ENCODE measurements at places on chromosomes 16 and 17.

DNA sequence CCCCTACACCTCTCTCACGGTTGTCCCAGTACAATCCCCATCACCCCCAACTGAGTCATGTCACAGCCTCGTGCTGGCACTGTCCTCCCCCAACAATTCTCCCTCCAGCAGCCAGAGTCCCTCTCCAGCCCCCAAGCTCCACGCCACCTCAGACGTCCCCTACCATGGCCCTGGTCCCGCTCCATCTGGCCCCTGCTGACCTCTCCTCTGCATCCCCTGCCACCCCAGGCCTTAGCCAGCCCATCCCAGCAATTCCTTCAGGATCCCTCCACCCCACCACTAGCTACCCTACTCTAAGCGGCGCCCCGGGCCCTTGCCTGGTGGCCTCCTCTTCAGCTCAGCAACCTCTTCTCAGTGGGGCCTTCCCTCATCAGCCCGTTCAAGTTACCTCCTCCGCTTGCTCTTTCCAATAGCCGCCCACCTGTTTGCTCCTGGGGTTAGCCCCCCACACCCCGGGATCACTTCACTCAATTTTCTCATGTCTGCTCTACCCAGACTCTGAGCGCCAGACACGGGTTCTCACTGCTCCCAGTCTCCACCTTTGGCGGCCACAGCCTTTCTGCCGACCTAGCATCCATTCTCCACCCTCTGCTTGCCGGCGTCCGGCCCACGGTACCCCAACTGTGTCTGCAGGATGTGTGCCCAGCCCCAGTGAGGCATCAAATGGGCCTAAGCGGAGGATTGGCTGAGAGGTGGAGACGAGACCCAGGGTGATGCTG lies 92.2 kb upstream of the DNAH17 start:
- no peak for DNase-seq

- DNase-seq, result no peak
Measured at GRCh38 chr17:27473190-27473747, 17.0 kb downstream of the KSR1 start.

DNA sequence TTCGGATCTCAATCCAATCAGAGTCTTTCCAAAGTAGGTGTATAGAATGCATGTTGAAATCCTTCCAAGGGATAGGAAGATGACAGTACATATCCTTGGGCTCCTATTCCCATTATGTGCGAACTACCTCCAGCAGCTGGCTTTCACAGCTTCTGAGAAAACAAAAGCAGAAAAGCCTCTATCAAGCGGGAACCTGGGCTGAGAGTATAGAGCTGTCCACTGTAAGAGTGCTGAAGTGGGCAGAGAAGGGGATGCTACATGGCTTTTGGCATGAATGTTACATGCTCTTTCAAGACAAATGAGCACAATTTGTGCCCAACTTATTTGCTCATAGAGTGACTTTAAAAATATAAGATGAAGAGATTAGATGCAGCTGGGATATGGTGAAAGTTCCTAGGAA lies 993.5 kb downstream of the CDH8 start:
- DNase-seq, result no peak

- peak; percentile 44 for DNase-seq
Measured at GRCh38 chr17:64345689-64346376, 44.8 kb downstream of the PECAM1 start.

- DNase-seq, result no peak
Measured at GRCh38 chr16:65172356-65172755, 50.5 kb upstream of the CDH11 start.

DNA sequence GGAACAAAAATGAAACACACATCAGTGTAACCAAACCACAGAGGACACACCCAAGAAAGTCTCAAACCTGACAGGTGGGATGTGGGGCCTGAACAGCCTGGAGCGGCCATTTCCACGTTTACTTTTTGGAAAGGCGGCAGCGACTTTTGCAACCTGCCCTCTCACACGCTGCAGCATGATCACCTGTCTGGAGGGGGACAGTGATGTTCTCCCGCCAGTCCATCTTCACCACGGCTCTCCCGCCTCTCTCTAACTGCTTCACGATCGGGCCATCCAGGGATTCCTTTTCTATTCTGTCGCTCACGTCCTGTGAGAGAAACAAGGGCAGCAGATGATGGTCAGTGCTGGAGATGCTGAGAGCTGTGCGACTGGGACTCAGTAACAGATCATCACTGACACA lies 24.7 kb upstream of the ICAM2 start:
- DNase-seq, result no peak

DNA sequence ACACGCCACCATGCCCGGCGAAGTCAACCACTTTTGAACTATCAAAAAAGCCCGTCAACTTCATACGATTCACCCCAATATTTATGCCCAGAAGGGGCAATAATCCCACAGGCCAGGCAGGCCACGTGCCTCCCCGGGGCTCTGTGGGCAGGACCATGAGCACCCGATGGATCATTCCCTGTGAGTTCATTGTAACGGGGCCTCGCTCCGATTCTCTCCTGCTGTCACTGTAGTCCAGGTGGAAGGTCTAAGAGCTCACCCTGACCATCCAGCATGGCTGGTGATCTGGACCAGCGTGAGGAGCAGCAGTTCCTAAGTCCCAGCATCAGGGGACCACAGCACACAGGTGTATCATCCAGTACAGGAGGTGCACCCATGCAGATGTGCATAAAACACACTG lies 77.5 kb upstream of the DOC2B start:
- DNase-seq, result no peak

GRCh38 chr17:55444471-55445441 lies 23.1 kb upstream of the MMD start:
- no peak for DNase-seq

GRCh38 chr17:33875973-33876372 lies 379.1 kb upstream of the CCL2 start:
- no peak for DNase-seq

GRCh38 chr16:85252014-85252413 lies 139.7 kb upstream of the CIBAR2 start:
- no peak for DNase-seq

DNA sequence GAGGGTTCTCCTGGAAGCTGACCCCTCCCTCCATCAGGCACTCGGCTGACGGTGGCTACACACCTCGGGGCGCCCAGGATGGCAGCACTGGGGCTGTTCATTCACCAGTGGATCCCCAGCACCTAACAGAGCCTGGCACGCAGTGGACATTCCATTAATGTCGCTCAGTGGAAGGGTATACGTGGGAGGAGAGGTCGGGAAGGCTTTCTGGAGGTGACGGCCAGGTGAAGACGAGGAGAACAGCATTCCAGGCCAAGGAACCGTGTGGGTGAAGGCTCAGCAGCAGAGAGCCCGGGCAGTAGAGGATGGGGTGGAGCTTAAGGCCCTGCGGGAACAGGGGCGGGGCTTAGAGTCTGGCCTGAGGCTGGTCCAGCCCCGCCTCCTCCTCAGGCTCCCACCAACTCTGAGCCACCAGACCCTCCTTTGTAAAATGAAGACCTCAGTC lies 2.5 kb upstream of the HS3ST6 start:
- DNase-seq, result no peak

DNA sequence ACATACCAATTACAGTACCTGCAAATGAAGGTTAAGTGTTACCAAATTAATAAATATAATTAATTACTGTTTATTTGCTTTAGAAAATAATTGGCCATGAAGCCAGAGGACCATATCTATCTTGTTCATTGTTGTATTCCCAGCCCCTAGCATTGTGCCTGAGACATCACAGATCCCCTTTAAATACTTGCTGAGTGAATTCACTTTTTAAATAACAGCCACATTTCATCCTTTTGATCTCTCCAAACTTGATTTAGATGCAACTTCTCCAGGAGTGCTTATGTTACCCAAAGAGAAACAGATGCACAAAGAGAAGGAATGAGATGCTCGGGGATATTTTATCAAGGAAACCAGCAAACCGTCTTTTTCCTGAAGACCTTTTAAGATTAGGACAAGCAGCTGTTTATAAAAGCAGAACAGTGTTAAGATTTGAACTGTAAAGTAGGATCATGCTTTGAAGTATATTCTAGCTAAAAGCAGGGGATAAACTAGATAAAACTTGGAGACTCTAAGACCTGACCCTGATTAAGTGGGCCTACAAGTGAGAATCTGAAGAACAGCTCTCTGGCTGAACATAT lies 66.3 kb downstream of the CHD9 start:
- DNase-seq, result no peak

GRCh38 chr16:80718480-80719220 lies 85.7 kb downstream of the CDYL2 start:
- no peak for DNase-seq

- DNase-seq, result peak; percentile 53
Measured at GRCh38 chr17:38352245-38353085, 821 bp downstream of the SOCS7 start.

- DNase-seq, result no peak
Measured at GRCh38 chr16:22360963-22361659, 13.3 kb downstream of the CDR2 start.

DNA sequence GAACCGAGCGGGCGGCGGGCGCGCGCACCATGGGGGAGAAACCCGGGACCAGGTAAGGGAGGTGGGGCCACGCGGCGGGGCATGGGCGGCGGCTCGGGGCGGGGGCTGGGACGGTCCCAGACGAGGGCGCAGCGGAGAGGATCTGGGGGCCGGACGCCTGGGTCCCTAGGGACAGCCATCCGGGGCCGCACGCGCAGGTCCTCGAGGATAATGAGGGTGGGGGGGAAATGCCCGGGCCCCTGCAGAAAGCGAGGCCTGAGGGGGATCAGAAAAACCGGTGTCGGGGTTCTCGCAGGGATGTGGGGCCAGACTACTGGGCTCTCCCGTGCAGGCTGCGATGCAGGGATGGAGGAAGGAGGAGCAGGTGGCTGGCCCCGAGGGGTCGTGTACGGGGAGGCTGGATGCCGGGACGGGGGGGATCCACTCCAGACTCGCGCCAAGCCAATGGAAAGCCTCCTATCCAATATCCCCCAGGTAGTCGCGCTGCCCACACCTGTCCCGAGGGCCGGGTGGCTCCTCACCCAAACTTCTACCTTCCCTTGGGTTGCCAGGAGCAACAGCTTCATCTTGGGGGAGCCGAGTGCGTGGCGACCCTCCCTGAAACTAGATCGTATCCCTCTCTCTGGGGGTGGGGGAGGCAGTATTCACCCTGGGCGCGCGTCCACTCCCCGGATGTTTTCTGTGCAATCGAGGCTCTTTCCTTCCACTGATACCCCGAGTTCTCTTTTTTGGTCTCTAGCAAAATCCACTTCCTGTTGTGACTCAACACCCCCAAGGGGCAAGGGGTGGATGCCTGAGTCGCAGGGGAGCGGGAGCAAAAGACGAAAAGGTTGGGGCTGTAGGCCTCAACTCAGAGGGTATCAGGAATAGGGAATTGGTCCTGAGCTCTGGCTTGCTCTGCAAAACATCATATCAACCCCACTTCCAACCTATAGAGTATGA lies 532 bp downstream of the ARRB2 start:
- no peak for DNase-seq

- no peak for DNase-seq
Measured at GRCh38 chr17:15048381-15048780, 216.7 kb downstream of the PMP22 start.

- no peak for DNase-seq
Measured at GRCh38 chr16:70511833-70512232, 11.5 kb downstream of the COG4 start.

- DNase-seq, result no peak
Measured at GRCh38 chr17:52106638-52107261, 51.8 kb downstream of the CA10 start.

DNA sequence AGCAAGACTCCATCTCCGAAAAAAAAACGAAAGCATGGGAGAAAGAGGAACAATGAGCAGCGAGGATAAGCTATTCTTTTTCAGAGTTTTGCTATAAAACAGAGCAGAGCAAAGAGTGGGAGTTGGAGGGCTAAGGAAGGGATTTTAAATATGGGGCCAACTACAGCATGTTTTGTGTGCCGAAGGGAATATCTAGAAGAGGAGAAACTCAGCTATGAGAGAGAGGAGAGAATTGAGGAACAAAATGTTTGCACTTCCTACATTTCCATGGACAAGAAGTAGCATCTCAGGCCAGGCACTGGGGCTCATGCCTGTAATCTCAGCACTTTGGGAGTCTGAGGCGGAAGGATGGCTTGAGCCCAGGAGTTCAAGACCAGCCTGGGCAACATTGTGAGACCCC lies 13.1 kb upstream of the GRB2 start:
- no peak for DNase-seq

GRCh38 chr17:78179372-78179771 lies 7.5 kb downstream of the TK1 start:
- no peak for DNase-seq

DNA sequence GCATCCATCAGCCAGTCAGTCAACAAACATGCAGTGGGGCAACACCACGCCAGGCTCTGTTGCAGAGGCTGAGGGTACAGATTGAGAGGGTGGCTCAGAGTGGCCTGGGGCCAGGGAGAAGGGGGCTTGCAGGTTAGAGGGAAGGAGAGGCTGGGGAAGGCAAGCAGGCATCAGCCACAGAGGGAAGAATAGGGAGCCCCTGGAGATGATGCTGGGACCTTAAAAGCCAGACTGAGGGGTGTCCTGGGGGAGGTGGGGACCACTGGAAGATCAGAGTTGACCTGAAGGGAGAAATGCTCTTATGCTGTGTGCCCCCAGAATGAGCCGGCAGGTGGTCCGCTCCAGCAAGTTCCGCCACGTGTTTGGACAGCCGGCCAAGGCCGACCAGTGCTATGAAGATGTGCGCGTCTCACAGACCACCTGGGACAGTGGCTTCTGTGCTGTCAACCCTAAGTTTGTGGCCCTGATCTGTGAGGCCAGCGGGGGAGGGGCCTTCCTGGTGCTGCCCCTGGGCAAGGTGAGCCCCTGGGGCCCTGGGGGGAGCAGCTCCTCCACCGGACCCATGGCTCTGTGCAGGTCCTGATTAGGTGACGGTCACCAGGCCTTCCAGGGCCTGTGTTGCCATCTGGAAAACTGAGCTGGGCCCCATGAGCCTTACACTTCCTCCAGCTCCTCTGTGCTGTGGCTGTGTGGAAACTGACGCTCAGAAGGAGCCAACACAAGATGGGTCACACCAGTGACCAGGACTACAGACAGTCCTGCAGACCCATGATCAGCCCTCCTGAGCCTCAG lies 1.7 kb downstream of the CORO1A start:
- DNase-seq, result peak; percentile 43

Measured in Right ventricle myocardium superior (tissue), 1 donor.